ENCODE measurements at places on chromosomes 16 and 17. TPM values are rescaled to one million over a fixed set of nuclear protein-coding genes. Genes with fewer than 3 reads are reported as not detected.

The CA7 gene
- 0.39 TPM for polyA plus RNA-seq

- DNase-seq, result no peak
Measured at GRCh38 chr17:17661134-17661533, 20.1 kb upstream of the RAI1 start.

The SMIM22 gene
- 12.6 TPM for polyA plus RNA-seq

DNA sequence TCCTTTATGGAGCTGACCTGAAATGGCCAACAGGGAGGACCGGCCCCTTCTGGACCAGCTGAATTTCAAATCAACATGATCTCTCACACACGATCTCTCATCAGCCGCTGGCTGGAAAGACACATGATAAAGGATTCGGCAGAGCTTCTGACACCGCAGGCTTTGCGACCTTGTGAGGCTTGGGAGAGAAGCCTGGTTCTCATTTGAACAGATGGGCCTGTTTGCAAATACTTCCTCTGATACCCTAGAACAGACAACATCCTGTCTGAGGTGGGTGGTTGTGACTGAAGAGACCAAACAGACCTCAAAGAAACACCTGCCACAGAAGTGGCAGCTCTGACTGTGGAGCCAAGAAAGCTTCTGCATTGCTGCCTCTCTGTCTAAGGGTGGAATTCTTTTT lies 77.9 kb upstream of the SDK2 start:
- no peak for DNase-seq

- DNase-seq, result no peak
Measured at GRCh38 chr16:4652561-4652960, 27.9 kb downstream of the MGRN1 start.

The TMIGD1 gene
- polyA plus RNA-seq, result 0.78 TPM

- DNase-seq, result no peak
Measured at GRCh38 chr16:54459509-54460262, 173.1 kb upstream of the IRX3 start.

The HAP1 gene
- polyA plus RNA-seq, result 1.00 TPM

DNA sequence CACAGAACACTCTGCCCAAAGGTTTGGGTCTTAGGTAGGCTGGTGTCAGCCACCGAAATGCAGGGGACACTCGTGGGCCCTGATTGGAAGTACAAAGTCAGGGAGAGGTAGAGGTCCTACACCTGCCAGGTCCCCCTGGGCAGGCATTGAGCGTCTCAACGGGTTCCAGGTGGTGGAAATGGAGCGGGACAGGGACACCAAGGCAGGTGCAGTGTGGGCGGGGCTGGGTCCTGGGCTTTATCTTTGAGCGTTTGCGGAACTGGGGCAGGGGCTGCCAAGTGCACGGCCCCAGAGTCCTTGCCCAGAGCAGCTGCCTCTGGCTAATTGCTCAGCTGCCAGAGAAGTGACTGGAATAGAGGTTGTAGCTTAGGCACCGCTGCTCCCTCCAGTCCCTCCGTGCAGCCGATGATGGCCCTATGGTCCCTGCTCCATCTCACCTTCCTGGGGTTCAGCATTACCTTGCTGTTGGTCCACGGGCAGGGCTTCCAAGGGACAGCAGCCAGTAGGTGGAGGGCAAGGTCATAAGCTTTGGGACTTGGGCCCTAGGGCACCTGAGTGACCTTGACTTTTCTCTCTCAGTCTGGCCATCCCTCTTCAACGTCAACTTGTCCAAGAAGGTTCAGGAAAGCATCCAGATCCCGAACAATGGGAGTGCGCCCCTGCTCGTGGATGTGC lies at the start of gene ZACN:
Gene ZACN (plus strand): TSS at position 323 of the 675 bp plus-strand sequence. CDS start 83 bp downstream, at position 406.
- DNase-seq, result no peak

GRCh38 chr17:41957031-41957868 lies 9.3 kb upstream of the CNP start:
- no peak for DNase-seq

Data from right renal pelvis (tissue), 4 donors.